ENCODE measurements at places on chromosomes 6 and 20. TPM values are rescaled to one million over a fixed set of nuclear protein-coding genes. Genes with fewer than 3 reads are reported as not detected.

DNA sequence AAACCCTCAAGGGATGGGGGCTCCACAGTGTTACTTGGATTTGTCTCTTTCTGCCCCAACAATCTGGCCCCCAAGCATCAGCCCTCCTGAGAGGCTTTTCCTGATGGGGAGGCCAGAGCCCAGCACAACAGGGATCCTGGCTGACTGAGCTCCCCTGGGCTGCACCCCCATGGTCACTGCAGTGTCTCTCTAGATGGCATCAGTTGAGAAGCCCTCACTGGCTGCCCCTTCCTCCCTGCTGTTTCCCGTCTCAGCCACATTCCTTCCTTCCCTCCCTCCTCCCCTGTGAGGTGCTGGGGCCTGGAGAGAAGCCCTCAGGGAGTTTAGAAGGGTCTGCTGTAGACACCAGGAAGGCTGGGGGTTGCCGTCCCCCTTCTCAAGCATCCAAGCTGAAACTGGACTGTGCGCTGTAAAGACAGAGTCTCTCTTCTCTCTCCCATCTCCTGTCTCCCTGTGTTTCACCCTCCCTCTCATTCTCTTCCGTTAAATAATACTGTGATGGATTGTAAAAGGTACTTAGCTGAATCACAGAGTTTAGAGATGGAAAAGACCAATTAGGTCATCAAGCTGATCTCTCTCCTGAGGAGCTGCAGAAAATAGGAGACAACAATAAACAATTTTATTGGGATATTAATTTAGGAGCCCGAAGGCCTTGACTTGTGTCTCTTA lies 29.7 kb downstream of the SAYSD1 start:
- no peak for DNase-seq

DNA sequence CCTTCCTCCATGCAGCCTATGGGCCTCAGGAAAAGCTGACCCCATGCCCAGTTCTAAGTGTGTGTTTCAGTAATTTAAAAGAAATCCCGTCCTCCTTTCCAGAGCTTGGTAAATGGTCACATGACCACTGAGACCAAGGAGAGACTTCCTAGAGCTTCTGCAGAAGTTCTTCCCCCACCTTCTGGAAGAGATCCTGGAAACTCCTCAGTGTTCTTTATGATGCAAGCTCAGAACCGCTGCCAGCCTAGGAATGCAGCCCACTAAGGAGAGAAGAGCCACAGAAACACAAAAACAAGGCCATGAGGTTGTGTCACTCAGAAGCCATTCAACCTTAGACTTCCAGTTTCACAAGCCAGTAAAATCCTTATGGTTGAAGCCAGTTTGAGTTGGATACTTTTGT lies 348.4 kb downstream of the TPBG start:
- no peak for DNase-seq

DNA sequence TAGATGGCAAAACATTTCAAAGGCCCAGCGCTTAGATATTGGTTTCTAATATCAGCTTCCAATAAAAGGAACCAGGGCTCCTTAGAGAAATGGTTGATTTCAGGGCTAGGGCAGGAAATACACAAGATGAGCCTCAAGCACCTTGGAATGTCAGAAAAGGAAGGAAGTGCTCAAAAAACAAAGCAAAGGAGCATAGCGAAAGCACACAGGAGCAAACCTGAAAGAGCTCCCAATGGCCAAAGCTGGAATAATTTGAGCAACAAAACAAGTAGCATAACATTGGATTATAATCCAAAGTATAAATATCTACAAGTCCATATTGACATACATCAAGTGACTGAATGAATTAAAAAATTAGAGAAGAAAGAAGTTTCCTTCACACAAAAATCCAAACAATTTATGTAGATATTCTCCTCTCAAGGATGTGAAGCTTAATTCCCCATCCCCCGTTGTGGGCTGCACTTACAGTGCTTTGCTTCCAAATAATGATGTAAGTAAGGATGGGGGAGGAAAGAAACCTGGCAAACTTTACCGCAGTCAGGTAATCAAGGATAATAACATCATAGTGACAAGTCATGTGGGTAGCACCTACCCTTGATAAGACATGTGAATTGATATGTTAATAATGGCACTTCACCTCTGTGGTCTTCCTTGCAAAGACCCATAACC lies 132.9 kb upstream of the DST start:
- no peak for DNase-seq

GRCh38 chr6:52657870-52658269 lies 13.0 kb upstream of the TMEM14A start:
- DNase-seq, result no peak

DNA sequence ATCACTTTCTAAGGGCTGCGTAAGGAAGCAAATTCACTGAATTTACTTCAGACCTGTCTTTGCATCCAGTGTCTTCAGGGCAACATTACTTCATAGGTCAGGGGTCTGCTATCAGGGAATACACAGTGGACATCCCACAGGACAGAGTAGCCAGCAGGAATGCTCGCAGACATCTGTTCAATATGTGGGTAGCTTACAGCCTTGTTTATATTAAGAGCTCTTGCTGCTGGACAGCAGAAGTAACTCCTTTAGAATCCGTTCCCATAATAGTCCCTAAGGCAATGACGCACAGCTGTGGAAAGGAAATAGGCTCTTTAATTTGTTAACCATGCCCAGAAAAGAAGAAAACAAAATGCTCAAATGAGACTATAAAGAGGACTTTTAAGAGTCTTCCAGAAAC lies 198.7 kb downstream of the MOXD1 start:
- no peak for DNase-seq

GRCh38 chr6:106715922-106716321 lies 86.5 kb downstream of the QRSL1 start:
- no peak for DNase-seq

GRCh38 chr20:31849306-31849930 lies 4.0 kb upstream of the FOXS1 start:
- DNase-seq, result no peak

SLC22A23 gene
- total RNA-seq, result 13.1 TPM

SIRPG gene
- total RNA-seq, result not detected

TGM3 gene
- 0.83 TPM for total RNA-seq
